Activated CD8-positive, alpha-beta memory T cell treated with anti-CD3 and anti-CD28 coated beads for 36 hours (primary cell): ENCODE measurements at places on chromosomes 2 and 18. TPM values are rescaled to one million over a fixed set of nuclear protein-coding genes. Genes with fewer than 3 reads are reported as not detected.

Gene MAL
- total RNA-seq, result 29.5 TPM

Gene KCNIP3
- not detected for total RNA-seq

Gene VWA3B
- not detected for total RNA-seq

Gene UGT1A4
- not detected for total RNA-seq

Gene RPE
- total RNA-seq, result 57.7 TPM

Gene TET3
- total RNA-seq, result 15.0 TPM

Gene SCN7A
- total RNA-seq, result not detected

Gene MSTN
- total RNA-seq, result not detected

Gene AGFG1
- total RNA-seq, result 148 TPM

Gene HOXD13
- total RNA-seq, result not detected

Gene UNC80
- total RNA-seq, result not detected

Gene PLCD4
- total RNA-seq, result not detected

Gene CDKL4
- total RNA-seq, result 0.27 TPM

Gene PDE11A
- total RNA-seq, result not detected

Gene ATP5F1A
- 505 TPM for total RNA-seq

Gene SERPINB2
- not detected for total RNA-seq

Gene DSG4
- not detected for total RNA-seq

Gene ZC3H6
- 3.8 TPM for total RNA-seq

Gene EPHA4
- total RNA-seq, result 2.0 TPM

Gene AFF3
- 0.71 TPM for total RNA-seq

Gene POMC
- total RNA-seq, result 4.8 TPM
